Stimulated activated CD4-positive, alpha-beta T cell treated with anti-CD3 and anti-CD28 coated beads, TNF-alpha, amount 100 ng/mL, for 24 hours (primary cell): ENCODE measurements at places on chromosomes 12 and 14.

- DNase-seq = no peak
Observed at GRCh38 chr14:36091096-36091495, 85.4 kb downstream of the PTCSC3 start.

- no peak for DNase-seq
Observed at GRCh38 chr14:61730756-61731373, 31.4 kb upstream of the SNAPC1 start.

- DNase-seq = no peak
Observed at GRCh38 chr12:16474801-16475200, 127.4 kb downstream of the MGST1 start.

- DNase-seq = no peak
Observed at GRCh38 chr12:79983986-79984620, 49.2 kb upstream of the PPP1R12A start.

GRCh38 chr14:104316121-104316722, 177.8 kb downstream of the KIF26A start:
- DNase-seq = no peak

GRCh38 chr14:51563560-51563959, 88.2 kb upstream of the FRMD6 start:
- no peak for DNase-seq

GRCh38 chr14:69827560-69827959, 30.5 kb upstream of the SLC10A1 start:
- no peak for DNase-seq

DNA sequence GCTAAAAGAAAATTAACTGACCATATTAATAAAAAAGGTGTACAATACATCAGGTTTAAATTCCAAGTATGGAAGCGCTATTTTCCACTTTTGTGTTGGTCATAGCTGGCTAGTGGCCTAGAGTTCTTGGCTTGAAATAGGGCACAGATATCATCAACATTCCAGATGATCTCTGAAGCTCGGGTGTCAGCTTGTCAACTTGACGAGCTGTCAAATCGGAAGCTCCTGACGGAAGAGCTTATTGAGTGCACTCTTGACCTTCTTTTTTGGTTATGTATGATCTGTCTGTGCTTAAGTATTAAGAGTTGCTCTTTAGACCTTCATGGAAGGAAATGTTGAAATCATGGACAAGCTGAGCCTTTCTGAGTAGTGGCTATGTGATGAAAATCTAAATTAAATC, 177.9 kb downstream of the APAF1 start:
- no peak for DNase-seq

GRCh38 chr12:15575671-15576541, 213.3 kb downstream of the EPS8 start:
- no peak for DNase-seq

DNA sequence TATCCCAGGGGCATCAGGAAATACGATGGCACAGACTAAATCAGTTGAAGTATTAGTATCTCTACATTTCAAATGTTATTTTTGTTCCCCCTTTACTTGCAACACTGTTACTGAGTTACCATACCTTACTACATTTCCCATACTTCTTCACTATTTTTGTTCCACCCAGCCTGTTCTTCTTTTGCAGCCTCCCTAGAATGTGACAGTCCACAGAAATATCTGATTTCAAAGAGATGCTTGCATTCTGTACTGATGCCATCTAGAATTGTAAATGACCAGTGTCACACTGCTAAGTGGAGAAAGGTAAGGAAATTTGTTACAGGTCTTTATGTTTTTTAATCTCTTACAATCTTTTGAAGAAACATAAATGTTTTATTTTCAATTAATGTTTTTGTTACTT, 279.9 kb downstream of the CCER1 start:
- no peak for DNase-seq

DNA sequence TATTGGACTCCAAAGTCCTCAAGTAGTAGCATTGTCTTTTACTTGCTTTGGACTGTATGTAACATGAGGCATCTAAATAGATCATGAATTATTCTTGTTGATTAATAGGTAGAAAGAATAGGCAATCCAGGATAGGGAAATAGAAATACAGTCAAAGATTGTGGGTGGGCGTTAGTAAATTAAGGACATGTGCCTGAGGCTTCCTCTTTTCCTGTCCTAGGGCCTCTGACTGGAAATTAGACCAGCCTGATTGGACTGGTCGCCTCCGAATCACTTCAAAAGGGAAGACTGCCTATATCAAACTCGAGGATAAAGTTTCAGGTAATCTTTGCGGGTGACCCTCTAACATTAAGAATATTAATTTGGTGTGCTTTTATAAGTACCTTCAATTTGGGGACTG, 7.6 kb downstream of the NECAP1 start:
- DNase-seq = no peak

DNA sequence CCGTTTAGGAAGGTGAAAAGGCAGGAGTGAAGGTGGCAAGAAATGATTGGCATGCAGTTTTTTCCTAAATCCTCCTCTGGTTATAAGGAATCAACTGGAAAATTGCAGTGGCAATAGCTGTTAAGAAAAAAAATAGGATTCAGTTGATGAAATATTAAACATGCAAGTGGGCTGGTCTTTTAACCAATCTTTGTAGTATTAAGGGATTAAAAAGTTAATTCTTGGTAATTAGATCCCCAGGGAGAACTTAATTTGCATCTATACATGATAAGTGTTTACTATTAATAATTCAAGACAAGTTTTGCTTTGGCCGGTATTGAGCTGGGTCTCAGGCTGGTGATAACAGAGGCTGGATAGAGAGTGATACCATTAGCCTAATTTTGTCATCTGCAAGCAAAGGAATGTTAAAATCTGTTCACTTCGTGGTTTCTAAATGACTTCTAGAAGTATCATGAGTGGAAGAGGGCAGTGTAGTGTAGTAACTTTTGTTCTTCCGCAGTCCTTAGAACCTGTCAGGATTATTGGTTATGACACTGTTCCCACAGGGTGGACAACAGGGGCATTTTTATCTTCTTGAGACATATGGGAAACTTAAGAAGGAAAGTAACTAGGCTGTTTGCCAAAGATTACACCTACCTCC, 118.5 kb downstream of the PRKCH start:
- DNase-seq = no peak

DNA sequence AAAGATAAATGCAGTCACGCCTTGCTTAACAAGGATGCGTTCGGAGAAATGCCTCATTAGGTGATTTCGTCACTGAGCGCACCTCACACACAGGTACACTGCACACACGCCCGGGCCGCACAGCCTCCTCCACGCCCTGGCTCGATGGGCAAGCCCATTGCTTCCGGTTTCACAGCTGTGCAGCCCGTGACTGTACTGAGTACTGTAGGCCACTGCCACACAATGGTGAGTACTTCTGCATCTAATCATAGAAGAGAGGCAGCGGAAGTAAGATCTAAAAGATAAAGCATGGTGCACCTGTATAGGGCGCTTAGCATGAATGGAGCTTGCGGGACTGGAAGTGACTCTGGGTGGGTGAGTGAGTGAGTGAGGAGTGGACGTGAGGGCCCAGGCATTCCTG, 4.3 kb downstream of the RIMBP2 start:
- no peak for DNase-seq

DNA sequence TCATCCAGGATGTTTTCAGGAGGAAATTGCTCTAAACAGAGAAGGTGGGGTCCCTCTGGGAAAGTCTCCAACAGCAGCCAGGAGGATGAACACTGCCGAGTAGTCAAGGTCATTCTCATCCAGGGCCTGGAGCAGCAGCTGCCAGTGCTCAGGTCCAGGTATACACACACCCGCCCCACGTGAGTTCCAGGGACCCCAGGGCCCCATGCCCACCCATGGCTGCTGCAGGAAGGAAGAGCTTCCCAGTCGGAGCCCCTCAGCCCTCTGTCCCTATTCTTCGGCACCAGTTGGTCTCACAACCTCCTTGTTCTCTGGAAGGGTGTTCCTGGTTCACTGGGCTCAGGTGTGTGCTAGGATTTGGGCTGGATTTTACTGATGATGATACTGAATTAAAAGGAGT, 72.7 kb downstream of the ACTN1 start:
- no peak for DNase-seq

DNA sequence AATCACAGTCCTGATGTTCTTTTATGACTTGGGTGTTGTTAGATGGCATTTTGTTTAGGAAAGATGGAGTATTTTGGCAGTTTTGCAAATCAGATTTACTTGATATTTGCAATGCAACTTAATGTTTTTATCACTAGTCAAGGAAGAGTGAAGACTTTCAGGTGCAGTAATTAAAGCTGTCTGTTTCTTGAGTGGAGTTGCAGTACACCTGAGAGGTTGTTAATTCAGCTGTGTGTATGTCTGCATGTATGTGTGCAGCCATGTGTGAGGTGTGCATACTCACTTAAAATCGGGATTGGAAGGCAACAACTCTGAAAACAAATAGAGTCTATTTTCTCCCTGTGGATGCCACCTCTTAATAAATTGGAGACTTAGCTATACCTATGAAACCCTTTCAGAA, 94.5 kb downstream of the RMST start:
- no peak for DNase-seq

- no peak for DNase-seq
Observed at GRCh38 chr12:106078358-106079010, 60.3 kb downstream of the NUAK1 start.

GRCh38 chr12:30515351-30515750, 180.3 kb downstream of the IPO8 start:
- no peak for DNase-seq

DNA sequence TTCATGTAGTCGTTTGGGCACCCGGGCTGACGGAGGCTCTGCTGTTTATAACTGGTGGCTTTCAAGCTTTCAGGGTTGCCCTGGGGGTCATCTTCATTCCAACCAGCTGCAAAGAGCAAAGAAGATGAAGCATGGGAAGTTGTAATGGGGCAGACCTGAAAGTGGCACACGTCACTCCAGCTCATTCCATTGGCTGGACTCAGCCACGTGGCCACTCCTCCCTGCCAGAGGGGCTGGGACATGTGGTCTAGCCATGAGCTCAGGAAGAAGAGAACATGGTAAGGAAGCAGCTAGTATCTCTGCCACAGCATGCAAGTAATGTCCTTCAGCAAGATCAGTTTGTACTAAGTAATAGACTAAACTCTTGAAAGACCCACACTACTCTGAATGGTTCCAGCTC, 51.7 kb upstream of the FERMT2 start:
- DNase-seq = no peak

- no peak for DNase-seq
Observed at GRCh38 chr12:63129927-63130326, 21.1 kb downstream of the AVPR1A start.

- no peak for DNase-seq
Observed at GRCh38 chr12:946631-947030, 2.9 kb downstream of the RAD52 start.

DNA sequence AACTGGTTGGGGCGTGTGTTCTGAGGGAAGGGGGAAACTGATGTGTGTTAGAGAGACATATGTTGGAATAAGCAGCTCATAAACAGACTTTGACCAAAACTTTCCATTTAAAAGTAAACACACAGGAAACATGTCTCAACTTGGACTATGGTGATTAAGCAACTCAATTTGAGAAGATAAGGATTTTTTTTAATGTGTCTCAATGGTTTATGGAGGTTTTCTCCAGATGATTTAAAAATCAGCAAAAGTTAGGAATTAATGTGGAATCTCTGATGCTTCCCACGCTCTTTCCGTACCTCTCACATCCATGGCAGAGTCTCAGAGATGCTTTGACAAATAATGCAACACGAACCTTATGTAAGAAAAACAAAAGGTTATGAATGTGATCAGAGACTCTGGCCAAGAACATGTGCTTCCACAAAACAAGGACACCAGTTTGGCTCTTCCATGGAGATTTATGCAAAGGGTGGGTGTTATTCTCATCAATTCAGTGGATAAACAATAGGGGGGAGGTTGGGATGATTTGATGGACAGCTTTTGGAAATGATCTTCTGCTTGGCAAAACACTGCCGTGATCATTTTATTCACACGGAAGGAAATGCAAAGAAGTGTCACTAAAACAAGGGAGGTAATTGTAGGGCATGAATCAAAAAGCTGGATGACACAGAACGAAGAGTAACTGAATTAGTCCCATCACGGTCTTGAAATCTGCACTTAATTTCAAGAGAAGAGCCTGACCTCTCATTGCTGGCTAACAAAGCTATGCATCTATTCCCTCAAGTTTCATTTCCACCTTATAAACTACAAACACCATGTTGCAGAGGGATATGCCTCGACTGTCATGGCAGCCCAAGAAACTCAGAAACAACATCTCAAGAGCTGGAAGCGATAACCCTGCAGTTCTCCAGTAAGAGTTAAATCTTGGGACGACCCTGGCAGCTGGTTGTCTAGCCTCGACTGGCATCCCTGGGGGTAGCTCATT, 76.5 kb downstream of the FOXN3 start:
- DNase-seq = no peak

GRCh38 chr14:104265918-104266630, 127.7 kb downstream of the KIF26A start:
- no peak for DNase-seq

- DNase-seq = no peak
Observed at GRCh38 chr12:123752046-123752445, 10.1 kb upstream of the DNAH10 start.

DNA sequence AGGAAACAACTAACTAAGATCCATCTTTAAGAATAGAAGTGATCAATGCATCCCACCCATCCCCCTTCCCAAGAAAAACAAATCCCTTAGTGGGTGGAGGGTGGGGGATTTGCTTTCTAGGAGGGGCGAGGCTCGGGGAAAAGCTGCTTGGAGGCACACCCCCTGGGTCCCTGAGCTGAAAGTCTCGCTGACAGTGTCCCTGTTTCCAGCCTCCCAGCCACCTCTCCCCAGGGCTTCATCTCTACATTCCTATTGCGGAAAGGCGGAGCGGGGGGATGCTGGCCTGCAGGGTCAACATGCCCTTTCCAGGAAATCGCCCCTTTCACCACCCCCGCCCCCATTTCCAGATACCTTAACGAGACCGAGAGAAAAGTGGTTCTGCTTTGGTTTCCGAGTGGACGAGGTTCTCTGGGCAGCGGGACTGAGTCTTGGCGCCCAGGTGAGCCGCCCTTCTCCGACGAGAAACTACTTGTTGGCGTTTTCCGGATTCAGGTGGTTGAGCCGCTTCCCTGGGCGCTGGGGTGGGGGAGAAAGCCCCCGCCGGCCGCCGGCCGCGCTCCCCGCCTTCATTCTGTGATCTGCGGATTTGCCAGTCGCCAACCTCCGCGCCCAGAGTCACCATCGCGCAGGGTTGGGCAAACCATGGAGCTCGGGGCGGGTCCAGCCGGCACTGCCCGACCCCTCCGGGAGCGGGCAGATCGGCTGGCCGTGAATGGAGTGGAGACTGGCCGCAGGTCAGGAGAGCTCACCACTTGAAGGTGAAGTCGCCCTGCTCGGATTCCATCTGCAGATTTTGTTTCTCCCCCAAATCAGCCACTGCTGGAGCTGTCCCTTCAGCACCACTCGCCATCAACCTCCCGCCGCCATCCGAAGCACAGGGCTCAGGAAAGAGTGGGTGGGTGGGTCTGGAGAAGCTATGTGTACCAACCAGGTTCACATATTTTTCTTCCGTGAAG, 505 bp downstream of the KCNC2 start:
- no peak for DNase-seq

GRCh38 chr12:81874586-81874985, 115.4 kb upstream of the PPFIA2 start:
- DNase-seq = no peak

GRCh38 chr14:77681196-77682157, 26.3 kb downstream of the ALKBH1 start:
- no peak for DNase-seq
